NCI-H2171 (cell line): ENCODE measurements at places on chromosomes 13 and 19.
A peak's percentile ranks its signal among the peaks of the same experiment; 100 is the strongest.

- DNase-seq = peak; percentile 87
Observed at GRCh38 chr19:55152017-55152416, 3.0 kb upstream of the TNNT1 start.

GRCh38 chr13:23849670-23850069 lies 39.5 kb downstream of the MIPEP start:
- no peak for DNase-seq

DNA sequence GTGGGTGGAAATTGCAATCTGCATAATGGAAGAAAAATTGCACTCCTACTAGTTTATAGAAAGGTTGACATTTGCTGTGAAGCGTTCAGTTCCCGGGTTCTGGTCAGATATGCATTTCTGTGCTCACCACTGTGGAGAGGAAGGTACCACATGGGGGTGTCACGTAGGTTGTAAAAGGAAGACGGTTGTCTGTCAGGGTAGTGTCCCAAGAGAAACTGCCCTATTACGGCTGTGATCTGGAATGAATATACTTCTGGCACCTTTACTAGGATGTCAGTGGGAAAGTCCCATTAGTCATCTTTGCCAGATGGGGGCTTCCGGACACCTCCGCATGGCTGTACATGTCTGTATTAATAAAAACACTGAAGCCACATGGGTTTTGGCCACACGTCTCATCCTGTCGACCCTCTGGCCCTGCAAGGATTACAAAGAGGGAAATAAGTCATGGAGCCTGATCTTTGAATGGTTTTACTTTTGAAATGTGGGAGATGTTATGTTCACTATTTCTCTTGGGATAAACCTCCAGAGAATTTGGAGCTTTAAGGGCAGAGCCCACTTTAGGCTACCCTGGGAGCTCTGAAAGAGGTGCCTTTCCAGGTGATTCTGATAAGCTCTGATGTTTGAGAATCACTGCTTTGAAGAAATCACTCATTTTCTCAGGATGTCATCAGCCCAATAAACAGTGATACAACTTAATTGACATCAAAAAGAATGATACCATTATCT lies 133.9 kb downstream of the AKAP11 start:
- no peak for DNase-seq

DNA sequence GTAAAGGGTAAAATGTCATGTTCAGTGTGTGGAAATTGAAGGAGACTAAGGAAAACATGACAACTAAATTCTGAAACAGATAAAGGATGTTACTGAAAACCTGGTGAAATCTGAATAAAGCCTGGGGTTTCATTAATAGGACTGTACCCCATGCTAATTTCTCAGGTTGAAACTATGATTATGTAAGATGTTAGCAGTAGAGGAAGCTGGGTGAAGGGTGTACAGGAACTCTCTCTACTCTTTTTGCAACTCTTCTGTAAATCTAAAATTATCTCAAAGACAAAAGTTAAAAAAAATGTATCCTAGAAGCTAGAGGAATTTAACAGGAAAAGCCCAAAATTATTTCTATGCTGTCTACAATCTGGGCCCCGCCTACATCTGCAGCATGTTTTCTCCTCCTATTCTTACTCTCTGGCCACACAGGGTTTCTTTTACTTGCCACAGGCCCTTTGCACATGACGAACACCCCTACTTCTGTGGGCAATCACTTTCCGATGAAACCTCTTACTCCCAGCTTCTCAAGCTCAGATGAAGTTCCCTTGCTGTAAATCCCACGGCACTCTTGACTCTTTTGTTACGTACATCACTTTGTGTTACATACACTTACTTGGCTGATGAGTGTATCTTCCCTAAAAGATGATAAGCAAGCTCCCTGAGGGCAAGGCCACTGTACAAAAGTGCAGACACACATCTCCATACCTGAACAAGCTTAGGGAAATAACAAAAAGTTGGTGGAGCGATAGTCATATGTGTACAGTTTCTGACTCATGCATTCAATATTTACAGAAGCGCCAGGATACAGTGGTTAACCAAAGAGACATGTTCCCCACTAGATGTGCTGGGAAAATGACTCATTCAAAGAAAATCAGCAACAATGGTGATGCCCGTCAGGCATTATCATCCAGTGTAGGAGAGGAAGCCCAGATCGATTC lies 32.6 kb downstream of the RUBCNL start:
- no peak for DNase-seq

DNA sequence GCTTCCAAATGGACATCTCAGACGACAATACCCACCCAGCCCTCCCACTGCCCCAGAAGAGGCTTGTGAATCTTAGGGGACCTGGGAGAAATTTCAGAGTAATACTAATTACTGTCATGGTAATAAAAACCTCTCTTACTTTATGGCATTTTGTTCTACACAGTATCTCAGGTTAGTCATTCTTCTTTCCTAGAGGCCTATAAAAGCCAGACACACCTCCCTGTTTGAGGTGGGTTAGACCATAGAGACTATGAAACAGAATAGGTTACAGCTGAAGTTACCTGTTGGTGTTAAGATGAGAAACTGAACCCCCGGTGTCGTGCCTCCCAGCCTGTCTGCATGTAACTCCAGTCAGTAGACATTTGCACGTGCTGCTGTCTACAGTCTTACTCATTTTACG lies 113.9 kb downstream of the SLC7A1 start:
- DNase-seq = no peak

DNA sequence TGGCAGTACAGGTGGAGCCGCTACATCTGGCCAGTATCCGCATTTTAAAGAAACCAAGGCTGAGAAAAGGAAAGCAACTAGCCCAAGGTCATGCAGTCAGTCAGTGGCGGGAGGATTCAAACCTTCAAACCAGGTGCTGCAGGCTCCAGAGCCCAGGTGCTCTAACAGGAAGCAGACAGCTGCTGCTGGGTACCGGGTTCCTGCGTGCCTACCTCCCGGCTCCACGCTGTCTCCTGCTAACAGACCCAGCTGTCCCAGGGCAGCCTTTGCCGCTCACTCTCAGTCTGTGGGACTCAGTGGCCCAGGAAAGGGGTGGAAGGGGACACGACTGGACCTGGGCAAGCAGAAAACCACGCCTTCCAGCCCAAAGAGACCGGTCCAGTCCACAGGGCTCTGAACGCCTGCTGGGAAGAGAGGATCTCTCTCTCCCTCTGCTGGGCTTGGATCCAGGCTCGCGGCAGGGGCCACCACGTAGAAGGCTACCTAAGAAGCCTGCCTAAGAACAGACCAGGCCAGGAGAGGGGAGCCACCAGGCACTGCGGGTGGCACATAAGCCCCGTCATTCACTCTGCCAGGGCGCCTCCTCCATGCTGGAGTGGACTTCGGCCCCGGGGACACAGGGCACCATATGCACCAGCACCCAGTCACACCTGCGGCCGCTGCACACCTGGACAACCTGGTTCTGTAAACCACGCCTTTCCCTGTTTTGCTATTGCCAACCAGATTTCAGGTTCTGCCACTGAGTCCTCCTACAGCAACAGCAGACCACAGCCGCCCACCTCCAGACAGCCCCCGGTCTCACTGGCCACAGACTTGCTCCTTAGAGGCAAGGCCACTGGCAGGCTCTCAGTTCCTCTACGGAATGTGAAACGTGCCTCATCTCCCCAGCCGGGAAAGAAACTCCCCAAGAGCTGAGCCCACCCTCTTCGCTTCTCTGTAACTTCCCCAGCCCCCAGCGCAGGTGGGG lies 4.6 kb downstream of the DAPK3 start:
- no peak for DNase-seq

- DNase-seq = no peak
Observed at GRCh38 chr13:66210677-66211076, 1019.5 kb downstream of the PCDH9 start.

DNA sequence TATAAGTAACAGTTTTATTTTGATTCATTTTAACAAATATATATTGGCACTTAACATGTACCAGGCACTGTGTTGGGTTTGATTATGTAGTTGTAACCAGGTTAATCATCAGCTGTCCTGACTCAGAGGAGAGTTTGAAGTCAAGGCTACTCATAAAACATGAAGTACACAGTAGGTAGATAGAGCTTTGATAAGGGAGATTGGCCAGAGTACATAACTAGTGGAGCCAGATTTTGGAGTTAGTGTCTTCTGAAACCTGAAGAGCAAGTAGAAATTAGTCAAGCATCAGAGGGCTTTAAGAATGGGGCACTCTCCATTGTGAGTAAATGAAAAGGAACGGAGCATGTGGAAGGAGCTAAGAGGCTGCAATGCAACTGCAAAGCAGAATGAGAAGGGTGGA lies 333.9 kb downstream of the RFC3 start:
- no peak for DNase-seq

DNA sequence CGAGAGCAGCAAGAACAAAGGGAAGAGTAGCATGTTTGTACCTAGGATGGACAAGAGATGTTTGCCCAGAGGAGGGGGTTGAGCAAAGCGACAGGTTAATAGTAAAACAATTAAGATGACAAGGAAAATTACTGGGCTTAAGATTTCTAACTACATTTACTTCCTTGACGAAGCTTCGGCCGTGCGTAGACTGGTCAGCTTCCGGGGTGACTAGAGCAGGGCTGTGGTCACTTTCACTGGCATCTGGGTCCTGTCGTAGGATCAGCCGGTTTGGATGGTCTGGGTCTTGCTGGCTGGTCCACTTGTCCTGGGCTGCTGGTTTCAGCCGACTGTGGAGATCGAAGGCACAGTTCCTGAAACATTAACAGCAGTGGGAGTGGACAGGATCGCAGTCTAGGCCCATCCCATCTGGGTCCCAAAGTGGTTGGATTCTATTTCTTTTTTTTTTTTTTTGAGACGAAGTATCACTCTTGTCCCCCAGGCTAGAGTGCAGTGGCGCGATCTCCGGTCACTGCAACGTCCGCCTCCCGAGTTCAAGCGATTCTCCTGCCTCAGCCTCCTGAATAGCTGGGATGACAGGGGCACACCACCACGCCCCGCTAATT lies 5.0 kb upstream of the BSG start:
- DNase-seq = no peak

GRCh38 chr19:7740682-7741054 lies 6.7 kb downstream of the CD209 start:
- no peak for DNase-seq

DNA sequence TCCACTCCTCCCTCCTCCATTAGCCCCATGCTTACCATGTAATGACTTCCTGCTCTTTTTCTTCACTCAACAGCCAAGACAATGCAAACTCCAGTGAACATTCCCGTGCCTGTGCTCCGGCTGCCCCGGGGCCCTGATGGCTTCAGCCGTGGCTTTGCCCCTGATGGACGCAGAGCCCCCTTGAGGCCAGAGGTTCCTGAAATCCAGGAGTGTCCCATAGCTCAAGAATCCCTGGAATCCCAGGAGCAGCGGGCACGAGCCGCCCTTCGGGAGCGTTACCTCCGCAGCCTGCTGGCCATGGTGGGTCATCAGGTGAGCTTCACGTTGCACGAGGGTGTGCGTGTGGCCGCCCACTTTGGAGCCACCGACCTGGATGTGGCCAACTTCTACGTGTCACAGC lies 2.9 kb upstream of the PPP1R37 start:
- no peak for DNase-seq

- DNase-seq = no peak
Observed at GRCh38 chr13:98068521-98068920, 74.4 kb upstream of the FARP1 start.

GRCh38 chr19:39377373-39378362 lies 13.2 kb downstream of the PAF1 start:
- DNase-seq = no peak

GRCh38 chr13:20101467-20102316 lies 59.2 kb downstream of the GJA3 start:
- no peak for DNase-seq
